ENCODE measurements at places on chromosomes 12 and 14.

- DNase-seq = no peak
Measured at GRCh38 chr14:51684760-51685159, 33.0 kb downstream of the FRMD6 start.

DNA sequence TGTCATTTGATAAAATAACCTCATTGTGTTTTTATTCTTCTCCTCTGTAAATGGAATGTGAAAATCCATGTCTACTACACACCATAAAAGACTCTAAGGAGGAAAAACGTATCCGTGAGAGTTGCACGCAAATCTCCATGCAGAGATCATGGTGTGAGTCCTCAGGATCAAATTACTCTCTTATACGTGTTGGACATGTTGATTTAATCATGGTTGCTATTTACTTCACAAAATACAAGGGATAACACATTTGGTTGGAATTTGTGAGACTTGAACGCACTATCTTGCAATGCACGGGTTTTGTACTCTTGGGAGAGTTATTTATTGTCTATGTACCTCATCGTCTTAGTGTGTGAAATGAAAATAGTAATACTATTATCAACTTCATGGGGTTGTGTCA lies 128.0 kb upstream of the RASSF8 start:
- DNase-seq = no peak

DNA sequence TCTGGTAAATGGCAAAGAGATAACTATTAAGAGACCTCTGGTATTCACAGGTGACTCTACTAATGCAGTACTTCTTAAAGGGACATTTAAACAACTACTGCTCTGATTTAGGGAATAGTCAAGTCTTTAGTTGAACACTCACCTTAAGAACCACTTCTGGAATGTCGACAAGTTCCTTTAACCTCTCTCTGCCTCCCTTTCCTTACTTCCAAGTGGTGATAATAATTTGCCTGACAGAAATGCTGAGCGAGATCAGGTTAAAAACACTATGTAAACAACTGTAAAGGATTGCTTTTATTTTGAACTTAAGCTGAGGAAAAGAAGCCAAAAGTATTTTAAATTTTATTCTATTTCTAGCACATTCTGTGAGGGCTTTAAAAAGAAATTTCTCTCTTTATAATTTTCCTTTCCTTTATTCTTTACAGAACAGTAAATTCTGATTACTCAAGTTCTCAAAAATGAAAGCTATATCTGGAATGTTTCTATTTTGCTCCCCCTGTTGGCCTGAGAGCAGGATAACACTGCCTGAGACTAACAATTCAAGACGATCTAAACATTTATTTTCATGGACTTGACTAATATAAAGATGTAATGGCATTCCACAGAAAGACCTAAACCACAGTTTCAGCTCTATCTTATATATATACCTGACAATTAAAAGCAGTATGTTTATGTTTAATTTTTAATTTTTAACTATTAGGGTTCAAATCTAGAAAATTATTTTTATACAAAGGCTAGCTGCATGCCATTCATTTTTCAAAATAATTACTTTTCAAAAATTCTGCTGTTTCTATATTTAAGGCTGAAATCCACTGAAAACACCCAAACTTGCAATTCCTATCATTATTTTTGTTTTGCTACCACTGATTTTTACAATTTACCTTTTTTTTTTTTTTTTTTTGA lies 29.2 kb downstream of the ZCCHC8 start:
- DNase-seq = peak; percentile 68

- DNase-seq = no peak
Measured at GRCh38 chr12:93019212-93019927, 90.3 kb upstream of the EEA1 start.

- no peak for DNase-seq
Measured at GRCh38 chr12:3036901-3037600, 40.1 kb upstream of the TSPAN9 start.

- DNase-seq = no peak
Measured at GRCh38 chr14:59465316-59466135, at the start of gene GPR135. GPR135 (minus strand) TSS chr14:59465380; CDS start chr14:59465226, 154 bp downstream.

GRCh38 chr12:24948420-24948756 lies 513 bp downstream of the BCAT1 start:
- DNase-seq = peak; percentile 50

GRCh38 chr14:104770851-104771272 lies 17.9 kb downstream of the SIVA1 start:
- no peak for DNase-seq

DNA sequence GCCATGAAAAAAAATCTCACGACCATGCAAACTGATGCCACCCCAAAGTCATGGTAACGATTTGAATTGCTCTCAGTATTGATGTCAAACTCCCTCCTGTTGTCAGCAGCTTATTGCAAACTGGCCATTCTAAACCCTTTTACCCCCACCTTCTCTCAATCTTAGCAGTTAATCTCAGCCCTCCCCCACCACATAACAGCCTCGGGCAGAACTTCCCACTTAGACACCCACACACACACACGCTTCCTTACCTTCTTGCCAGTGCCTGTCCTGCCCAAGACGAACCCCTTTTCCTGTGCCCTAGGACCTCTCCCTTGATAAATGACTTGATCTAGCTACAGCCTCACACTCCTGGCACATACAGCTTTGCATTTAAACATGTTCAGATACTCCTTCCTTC lies 56.6 kb downstream of the GPATCH2L start:
- no peak for DNase-seq

- DNase-seq = peak; percentile 13
Measured at GRCh38 chr12:19988459-19988873, 379.9 kb upstream of the PDE3A start.

DNA sequence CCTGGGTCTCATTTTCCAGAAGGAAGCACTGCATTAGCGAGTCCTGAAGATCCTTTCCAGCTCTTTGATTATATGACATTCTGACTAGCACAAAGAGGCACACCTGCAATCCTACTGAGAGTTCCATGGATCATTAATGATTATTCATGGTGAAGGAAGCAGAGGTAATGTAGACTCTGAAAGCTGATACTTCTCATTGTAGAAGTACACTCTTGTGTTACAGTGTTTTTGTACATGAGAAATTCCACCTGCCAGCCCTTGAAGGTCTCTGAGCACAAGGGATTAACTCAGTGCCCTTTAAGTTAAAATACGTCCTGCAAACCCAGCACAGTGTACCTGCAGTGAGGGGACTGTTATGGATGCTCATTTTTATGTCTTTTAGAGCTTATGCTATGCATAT lies 558.8 kb upstream of the FBXO33 start:
- DNase-seq = no peak

DNA sequence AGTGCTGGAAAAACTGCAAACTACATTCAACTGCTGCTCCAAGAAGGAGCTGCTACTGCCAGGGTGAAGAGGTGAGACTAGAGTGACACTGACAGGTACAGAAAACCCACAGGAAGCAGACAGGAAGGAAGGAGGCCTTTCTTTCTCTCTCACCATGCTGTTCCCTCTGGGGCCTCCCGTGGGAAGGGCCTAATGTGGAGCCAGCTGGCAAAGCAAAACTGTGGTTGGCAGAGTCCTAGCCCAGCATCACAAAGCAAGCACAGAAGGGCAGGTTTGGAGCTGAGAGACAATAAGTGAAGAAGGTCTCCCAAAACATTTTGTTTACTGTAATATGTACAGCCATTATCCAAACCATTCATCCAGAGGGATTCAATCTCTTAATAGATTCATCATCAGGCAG lies 122.5 kb upstream of the MAX start:
- peak; percentile 84 for DNase-seq

- DNase-seq = no peak
Measured at GRCh38 chr12:89234324-89235114, 117.8 kb downstream of the DUSP6 start.

DNA sequence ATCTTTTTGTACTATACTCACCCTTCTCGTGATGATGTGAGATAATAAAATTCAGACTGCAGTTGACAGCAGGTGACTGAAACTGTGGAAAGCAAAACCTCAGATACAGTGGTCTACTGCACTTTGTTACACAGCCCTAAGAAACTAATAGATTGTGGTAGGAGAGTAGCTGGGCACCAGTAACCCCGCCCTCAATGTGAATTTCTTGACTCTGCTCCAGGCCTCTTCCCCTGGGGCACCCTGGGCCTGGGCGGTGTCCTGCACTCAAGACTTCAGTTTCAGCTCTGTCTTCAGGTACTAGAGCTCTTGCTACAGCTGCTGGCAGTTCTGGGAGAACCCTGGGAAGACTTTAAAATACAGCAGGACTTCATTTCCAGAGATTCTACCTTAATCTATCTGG lies 197.6 kb upstream of the AVPR1A start:
- no peak for DNase-seq

DNA sequence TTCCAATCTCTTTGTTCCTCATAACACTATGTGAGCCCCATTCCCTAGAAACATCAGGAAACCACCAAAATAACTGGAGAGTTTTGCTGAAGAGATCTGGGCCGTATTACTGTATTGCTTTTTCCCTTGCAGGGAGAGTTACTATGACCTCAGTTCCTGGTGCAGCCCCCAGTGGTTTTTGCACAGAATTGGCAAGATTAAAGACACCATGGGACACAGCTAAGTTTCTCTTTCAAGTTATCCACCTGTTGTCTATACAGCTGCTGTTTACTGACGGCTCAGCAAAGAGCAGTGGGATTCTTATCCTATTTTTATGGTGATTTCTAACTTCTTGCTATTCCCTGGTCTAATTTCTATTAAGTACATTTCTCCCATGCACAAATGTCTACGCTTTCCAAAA lies 77.1 kb upstream of the SLC35F4 start:
- no peak for DNase-seq

DNA sequence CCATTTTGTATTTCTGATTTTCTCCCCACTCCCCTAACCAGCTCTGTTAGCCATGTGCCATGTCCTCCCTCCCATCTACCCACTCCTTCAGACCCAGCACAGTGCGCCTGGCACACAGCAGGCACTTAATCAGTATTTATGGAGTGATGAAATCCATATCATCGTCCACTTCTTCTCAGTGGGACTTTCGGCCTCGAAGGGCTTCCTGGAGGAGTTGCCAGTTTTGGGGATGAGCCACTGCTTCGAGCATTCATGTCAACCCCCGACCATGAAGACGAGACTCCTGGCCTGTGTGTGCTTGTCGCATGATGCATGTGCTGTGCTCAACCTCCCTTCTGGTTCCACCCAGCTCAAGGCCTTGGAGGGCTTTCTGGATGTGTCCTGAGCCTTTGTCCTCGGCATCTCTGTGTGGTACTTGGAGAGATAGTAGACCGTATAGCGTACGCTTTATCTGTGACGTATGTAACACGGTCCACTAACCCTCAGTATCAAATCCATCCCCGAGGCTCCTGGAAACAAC lies 119.5 kb upstream of the RTL1 start:
- no peak for DNase-seq

GRCh38 chr12:99957866-99958466 lies 26.8 kb downstream of the ANKS1B start:
- DNase-seq = no peak

DNA sequence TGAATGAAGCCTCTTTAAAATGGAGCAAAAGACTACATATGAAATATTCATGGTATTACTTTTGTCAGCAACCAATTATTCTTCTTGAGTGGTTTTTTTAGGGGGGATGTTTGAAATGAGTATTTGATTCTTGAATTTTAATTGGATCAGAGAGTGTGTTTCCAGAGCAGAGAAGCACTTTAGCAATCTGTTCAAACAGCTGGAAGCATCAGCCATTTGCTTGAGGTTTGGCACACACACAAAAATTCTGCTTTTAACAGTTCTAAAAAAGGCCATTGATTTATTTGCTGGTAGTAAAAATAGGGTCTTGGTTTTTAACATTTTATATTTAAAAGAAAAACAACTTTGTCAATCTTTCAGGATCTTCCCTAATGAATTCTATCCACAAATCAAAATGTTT lies 292.7 kb downstream of the LRFN5 start:
- peak; percentile 99 for DNase-seq

GRCh38 chr12:114238808-114239207 lies 167.1 kb downstream of the TBX5 start:
- DNase-seq = no peak

GRCh38 chr14:65501328-65501727 lies 88.8 kb downstream of the FUT8 start:
- DNase-seq = no peak

GRCh38 chr12:6528539-6529235 lies 5.6 kb upstream of the GAPDH start:
- no peak for DNase-seq

GRCh38 chr14:21902561-21903181 lies 229.1 kb upstream of the OR4E1 start:
- no peak for DNase-seq

GRCh38 chr12:6696690-6697583 lies 3.7 kb downstream of the PIANP start:
- DNase-seq = no peak

DNA sequence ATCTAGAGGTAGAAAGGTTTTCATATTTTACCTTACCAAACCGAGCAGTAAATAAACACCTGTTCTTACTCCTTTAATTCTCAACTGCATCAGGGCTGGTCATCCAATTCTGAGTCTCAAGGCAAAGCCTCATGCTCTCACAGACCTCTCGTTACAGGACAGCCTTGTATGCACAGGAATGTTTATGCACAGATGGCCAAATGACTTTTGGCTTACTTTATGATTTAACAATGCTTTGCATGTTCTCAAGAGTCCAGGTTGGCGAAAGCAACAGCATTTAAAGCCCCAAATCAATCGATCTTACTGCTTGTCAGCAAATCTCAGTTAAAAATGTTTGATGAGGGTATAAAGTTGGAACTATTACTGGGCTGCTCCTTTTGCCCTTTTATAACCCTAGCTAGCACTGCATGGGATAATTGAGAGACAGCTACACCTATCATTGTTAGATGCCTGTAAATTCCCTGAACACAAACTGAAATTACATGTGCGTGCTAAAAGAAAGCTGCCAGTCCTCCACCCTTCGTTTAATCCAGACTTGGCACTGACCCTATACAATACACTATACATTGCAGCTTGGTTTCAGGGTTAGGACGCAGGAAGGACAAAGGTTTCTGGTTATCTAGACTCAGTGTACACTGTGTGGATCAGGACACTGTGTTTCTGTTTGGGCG lies 63.6 kb downstream of the TMCC3 start:
- no peak for DNase-seq

GRCh38 chr14:69660344-69661193 lies 49.2 kb downstream of the SUSD6 start:
- no peak for DNase-seq

DNA sequence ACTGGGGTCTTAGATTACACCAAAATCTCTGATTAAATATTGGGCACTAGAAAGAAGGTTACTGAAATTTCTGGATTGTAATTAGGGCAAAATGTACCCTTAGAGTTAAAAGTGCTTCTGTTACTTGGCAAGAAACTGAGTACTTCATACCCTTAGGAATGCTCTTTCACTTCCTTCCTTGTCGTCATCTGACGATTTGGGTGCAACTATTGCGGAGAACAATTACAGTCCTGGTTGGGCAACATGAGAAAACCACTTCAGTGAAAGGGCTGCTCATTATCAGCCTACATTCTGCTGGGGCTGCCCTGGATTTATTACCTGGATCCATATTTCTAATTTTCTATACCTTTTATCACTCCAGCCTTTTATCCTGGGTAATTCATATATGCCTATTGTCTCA lies 348.5 kb upstream of the MDGA2 start:
- DNase-seq = no peak

GRCh38 chr14:75980856-75981255 lies 939 bp downstream of the TGFB3 start:
- no peak for DNase-seq
